ENCODE measurements at places on chromosomes 2 and 18.

DNA sequence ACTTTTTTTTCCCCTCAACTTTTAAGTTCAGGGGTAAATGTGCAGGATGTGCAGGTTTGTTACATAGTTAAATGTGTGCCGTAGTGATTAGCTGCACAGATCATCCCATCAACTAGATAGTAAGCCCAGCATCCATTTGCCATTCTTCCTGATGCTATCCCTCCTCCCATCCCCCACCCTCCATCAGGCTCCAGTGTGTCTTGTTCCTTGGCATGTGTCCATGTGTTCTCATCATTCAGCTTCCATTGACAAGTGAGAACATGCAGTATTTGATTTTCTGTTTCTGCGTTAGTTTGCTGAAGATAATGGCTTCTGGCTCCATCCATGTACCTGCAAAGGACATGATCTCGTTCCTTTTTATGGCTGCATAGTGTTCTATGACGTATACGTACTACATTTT is 47.2 kb upstream of the STON1 start:
- DNase-seq, result no peak

- DNase-seq, result no peak
Measured at GRCh38 chr2:111662771-111663470, 221.1 kb downstream of the ANAPC1 start.

- no peak for DNase-seq
Measured at GRCh38 chr2:47558768-47559684, 156.1 kb downstream of the MSH2 start.

GRCh38 chr18:77168811-77169311 is 36.3 kb upstream of the MBP start:
- DNase-seq, result no peak

- DNase-seq, result no peak
Measured at GRCh38 chr2:112312821-112313220, 37.4 kb downstream of the ZC3H6 start.

DNA sequence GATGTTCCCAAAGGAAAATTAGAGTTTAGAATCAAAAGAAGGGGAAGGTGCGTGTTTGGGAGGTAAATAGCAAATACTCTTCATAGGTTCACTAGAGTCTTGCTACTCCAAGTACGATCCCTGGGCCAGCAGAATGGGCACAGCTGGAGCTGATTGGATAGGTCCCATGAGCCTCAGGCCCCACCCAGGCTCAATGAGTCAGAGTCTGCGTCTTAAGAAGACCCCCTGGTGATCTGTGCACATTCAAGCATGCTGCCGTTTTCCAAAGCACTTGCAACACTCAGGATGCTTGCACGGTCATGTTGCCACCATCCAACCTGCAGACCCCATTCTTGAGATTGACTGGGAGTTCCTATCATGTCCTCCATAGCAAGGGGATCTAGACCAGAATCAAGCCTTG is 40.5 kb downstream of the ABCG8 start:
- no peak for DNase-seq

GRCh38 chr18:12744103-12744502 is 41.3 kb downstream of the PSMG2 start:
- peak; percentile 65 for DNase-seq

DNA sequence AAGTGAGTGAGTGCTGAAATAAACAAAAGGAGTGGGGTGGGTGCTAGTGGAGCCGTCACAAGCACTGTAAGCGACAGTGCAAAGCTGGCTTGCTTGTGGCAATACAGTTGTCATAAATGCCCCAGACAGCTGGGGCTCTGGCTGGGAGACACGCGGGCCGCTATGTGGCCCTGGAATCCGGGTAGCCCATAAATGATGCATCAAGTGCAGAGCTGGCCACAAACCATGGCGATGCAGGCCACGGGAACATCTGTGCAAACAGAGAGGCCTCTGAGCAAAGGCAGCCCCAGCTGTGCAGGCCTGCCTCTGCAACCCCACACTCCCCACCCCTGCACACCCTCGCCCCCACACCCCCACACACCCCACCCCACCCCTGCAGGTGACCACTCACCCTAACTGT is 349.2 kb upstream of the ID2 start:
- DNase-seq, result no peak

DNA sequence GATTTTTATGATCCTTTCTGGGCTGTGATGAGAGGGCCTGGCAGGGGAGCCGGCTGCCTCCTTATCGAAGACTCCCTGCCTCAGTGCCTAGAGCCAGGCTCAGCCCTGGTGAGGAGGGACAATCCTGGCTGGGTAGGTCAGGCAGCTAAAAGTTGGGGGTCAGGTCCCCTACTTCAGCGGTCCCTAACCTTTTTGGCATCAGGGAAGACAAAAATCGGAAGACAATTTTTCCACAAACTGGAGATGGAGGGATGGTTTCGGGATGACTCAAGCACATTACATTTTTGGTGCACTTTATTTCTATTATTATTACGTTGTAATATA is 53.1 kb downstream of the HS1BP3 start:
- no peak for DNase-seq

GRCh38 chr2:193894081-193894480 is 1699.3 kb upstream of the TMEFF2 start:
- DNase-seq, result no peak

DNA sequence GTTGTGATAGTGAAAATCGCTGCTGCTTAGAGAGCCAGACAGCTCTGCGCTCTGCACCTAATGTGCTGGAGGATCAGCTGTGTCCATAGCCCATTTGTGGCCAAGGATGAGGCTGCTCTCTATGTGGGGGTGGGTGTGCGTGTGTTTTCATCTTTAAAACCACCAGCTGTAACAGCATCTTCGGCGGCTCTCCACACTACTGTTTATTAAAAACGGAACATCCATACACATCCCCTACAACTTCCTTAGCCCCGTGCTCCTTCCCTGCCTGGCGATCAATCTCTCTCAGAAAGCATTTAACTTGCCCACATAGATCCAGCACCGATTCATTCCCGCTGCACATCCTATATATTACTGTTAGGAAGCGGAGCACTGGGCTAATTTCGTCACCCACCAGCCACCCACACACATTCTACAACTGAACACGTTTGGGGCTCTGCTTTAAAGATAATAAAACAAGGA is 1.6 kb downstream of the CELF4 start:
- no peak for DNase-seq

GRCh38 chr2:165182029-165182428 is 21.8 kb downstream of the SCN3A start:
- no peak for DNase-seq

DNA sequence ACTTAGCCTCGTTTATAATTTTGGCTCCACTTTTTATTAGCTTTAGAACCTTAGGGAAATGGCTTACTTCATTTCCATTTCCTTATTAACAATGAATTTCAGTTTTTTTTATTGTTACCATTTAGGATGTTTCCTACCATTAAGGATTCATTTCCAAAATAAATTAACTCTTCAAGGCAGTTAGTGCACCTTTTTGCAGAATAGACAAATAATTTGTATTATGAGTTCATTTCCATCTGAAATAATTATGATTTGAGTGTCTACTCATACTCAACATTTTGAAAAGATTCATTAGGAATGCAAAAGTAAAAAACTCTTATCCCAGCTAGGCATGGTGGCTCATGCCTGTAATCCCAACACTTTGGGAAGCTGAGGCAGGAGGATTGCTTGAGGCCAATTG is 186.8 kb upstream of the STON1 start:
- DNase-seq, result no peak

DNA sequence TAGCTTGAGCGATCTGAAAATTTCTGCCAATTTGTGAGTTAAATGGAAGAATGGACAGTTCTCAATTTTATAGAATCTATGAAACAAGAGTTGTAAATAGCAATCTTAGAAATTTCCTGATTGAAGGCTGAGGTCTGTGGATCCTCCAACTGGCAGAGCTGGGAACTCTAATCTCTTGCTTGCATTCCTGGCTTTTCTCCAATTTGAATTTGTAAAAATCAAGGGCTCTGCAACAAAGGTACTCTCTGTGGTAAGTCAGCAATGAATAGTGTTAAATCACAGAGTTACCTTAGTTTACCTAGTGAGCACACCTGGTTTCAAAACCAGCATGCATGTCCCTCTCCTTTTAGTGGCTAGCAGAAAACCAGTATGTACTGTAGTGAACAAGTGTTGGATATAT is 1070.5 kb downstream of the TDRD15 start:
- DNase-seq, result no peak

DNA sequence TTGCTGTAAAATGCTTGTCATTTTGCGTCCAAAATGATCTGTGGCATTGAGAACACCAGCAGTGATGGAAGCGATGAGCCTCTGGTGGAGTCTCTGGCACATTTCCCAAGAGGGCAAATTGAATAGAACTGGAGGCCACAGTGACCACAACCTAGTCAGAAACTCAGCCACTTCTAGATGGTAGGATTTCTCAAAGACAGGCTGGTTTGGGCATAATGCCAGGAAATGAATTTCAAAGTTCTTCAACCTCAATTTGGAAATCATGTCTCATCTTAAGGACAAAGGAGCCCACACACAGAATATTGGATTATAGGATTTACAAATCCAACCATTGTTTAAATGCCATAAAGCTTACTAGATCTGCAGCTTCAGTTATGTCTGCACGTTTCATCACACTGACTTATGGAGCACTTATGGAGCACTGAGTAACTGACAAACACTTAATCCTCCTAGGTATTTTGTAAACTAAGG is 132.1 kb downstream of the COL6A3 start:
- DNase-seq, result no peak

DNA sequence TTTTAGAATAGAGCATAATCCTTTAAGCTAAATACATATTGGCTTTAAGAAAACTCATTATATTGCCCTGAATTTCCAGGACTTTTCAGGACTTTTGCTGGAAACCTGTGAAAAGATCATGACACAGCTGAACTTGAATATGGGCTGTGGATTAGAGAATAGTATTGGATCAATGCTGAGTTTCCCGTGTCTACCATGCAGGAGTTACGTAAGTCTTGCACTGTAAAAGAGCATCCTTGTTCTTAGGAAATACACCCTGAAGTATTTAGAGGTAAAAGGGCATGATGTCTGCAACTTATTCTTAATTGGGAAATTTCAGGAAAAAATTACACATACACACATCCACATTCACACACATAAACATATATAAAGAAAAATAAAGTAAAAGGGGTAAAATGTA is 82.1 kb downstream of the ZFP36L2 start:
- no peak for DNase-seq

DNA sequence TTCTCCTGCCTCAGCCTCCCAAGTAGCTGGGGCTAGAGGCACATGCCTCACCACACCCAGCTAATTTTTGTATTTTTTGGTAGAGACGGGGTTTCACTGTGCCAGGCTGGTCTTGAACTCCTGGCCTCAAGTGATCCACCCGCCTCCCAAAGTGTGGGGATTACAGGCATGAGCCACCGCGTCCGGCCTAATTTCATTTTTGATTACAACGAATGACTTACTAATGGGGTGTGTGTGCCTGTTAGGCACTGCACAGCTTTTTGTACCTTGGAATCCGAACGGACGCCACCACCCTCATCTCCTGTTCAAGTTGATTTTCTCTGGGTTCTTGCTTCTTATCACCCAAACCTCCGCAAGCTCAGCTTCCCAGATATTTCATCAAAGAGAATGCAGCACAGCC is 17.2 kb downstream of the PTMA start:
- DNase-seq, result no peak

GRCh38 chr2:117190856-117191559 is 623.5 kb upstream of the DDX18 start:
- no peak for DNase-seq

GRCh38 chr18:8701546-8702118 is 3.7 kb upstream of the MTCL1 start:
- no peak for DNase-seq

DNA sequence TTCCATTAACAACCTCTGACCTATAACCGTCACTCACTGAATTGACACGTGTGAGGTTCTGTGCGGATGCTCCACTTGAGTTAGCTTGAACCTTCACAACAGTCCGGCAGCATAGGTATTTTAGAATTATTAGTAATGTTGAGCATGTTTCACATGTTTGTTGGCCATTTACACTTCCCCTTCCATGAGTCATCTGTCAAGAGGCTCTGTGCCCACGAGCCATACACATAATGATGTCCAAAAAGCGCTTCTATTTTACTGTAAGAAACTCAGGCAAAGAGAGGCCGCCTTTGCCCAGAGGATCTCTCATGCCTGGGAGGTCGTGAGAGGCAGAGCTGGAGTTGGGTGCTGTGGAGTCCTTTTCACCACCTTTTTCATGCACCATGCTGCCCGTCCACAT is 28.9 kb upstream of the TMEM214 start:
- DNase-seq, result no peak

- DNase-seq, result no peak
Measured at GRCh38 chr18:74380916-74381315, 65.3 kb downstream of the C18orf63 start.

DNA sequence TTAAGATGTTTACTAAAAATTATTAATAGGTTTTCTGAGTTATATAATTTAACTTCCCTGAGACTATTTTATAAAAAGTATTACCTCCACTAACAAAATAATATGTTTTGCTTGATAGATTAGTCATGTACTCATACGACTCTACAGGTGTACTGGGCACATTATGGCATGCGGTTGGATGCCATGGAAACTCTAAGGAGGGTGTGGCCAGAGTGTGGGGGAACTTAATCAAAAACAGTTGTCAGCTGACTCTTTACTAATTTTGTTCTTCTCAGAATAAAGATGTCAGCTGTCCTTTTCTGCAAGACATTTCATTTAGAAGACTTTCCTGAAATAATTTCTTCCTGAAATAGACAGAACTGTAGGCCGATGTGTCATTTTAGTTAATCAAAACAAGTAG is 228.3 kb upstream of the SIX3 start:
- no peak for DNase-seq

DNA sequence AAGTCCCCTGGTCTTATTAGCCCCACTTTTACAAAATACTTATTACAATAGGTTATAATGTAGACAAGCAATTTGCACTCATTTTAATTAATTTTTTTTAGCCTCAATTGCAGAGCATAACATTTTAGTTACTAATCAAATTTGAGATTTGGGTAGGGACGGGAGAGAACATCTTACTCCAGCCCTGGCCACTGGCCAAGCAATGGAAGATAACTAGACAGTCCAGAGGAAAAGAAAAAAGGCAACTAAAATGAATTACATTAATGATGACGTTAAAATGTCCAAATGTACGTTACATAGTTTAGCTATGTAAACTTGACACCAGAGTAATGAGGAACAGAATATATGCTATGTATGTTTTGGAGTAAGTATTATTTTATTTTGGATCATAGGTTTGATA is 11.0 kb upstream of the CAVIN2 start:
- DNase-seq, result no peak

GRCh38 chr2:1800306-1800705 is 56.0 kb upstream of the PXDN start:
- DNase-seq, result no peak

- DNase-seq, result no peak
Measured at GRCh38 chr2:176733698-176734430, 464.6 kb downstream of the MTX2 start.
